Kidney epithelial cell (primary cell): ENCODE measurements at places on chromosomes 5 and 9. TPM values are rescaled to one million over a fixed set of nuclear protein-coding genes. Genes with fewer than 3 reads are reported as not detected.

GRCh38 chr5:100430268-100431195 is 104.6 kb upstream of the FAM174A start:
- DNase-seq, result no peak

DNA sequence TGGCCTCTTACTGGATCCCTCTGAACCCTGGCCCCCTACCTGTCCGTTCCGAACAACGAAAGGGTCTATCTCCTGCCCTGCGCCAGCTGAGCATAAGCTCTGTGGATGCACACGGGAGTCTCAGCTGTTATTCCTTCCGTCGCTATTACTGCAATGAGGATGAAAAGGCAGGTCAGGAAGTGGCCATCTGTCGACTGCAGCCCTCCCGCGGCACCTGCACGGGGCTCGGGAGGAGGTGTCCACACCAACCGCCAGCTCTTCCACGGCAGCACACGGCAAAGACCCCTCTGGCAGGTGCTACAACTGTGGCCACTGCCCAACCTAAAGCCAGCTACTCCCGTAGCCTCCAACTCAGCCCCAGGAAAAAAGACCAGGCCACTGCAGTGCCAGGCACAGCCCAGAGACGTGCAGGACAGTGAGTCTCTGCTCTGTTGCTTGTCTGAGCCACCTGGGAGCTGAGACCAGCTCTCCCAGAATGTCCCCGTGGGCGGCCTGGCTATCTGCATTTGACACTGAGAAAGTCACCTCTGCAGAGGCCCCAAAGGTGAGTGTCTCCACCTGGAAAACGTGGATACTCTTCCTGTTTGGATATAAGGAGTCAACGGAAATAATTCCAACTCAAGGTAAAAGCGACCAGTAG is 19.1 kb downstream of the CAMSAP1 start:
- DNase-seq, result no peak

GRCh38 chr5:32933692-32934091 is 222.6 kb downstream of the NPR3 start:
- no peak for DNase-seq

GRCh38 chr9:19914044-19914443 is 125.2 kb upstream of the SLC24A2 start:
- DNase-seq, result no peak

DNA sequence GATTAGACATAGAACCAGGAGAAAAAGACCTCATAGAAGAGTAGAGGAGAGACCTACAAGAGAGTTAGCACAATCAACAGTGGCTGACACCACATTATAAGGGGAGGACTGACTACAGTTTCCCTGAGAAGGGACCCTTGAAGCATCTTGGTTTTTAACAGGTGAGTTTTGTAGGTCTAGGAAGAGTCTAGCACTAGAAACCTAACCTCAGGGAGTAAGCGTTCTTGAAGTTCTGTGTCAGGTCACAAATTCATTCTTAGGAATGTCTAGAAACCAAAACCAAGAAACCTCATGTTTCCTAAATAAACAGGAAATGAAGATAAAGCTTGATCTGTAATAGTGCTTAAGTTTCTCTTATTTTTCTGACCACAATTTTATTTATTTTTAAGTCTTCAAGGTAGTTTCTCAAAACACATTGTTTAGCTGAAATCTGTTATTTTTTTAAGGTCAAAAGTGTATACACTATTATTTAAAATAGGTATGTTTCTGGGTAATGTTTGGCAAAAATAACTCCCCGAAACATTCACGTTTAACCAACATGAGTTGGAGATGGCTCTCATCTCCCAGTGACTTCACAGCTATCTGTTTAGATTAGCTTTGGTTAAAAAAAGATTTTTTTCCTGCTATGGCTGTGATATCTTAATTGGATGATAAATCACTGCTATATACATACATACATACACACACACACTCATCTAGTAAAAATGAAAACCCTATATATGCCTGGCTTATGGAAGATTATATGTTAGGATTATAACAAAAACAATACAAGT is 37.1 kb downstream of the MAP3K1 start:
- DNase-seq, result no peak

DNA sequence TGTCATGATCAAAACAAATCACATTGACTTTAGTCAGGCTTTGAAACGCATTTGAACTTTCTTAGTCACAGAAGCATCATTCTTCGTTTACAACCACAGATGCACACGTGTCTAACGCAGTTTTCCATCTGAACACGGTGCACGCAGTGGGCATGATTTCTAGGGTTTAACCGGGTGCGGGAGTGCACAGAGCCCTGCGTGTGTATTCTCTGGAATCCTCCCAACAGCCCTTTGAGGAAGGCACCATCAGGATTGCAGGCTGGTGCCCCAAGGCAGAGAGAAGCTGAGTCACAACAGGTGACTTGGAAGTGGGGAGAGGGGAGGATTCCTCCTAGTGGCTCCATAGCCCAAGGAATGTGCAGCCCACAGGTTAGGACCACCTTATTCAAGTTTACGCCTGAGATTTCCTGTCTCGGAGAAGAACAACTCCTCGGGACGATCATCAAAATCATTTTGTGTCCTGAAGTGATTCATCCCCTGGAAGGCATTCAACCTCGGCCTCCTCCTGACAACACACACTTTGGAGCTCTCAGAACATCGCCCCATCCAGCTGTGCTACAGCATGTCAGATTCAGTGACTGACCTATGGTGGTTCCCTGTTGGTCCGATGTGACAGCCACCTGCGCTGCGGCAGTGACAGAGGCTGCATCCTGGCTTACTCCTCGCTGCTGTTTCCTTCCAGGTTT is 13.1 kb downstream of the ROPN1L start:
- DNase-seq, result no peak

DNA sequence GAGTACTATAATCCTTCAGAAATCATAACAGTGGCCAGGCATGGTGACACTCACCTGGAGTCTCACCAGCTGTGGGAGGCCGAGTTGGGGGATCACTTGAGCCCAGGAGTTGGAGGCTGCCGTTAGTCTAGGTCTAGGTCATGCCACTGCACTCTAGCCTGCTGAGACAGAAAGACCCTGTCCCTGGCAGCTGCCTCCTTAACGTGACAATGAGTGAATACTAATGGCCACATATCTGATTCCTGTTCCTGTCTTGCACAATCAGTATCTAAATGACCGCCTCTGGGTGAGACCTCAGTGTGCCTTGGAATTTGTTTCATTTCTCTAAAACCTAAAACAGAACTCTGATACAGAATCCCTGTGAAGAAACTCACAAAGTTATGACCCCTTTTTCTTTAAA is 131.0 kb upstream of the DAB2 start:
- no peak for DNase-seq

DNA sequence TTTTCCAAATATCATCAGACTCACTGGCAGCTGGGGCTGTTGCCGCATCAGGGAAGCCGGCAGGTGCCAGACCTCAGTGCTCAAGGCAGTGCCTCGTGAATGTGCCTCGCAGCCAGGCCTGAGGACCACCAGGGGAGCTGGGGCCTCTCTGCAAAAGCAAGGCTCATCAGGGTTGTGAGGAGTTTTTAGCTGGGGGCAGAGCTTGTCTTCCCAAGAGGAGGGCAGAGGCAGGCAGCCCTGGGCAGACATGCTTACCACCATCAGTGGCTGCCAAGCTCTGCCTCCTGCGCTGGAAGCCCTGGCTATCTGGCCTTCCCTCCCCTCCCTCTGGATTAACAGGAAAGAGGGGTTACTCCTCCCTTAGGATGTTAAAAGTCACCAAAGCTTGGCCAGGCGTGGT is 8.8 kb upstream of the TBC1D9B start:
- no peak for DNase-seq

- no peak for DNase-seq
Measured at GRCh38 chr5:126852091-126852571, 75.2 kb downstream of the LMNB1 start.

- no peak for DNase-seq
Measured at GRCh38 chr9:112774006-112774996, 23.7 kb downstream of the SNX30 start.

GRCh38 chr9:118058227-118058626 is 354.0 kb downstream of the TLR4 start:
- no peak for DNase-seq

DNA sequence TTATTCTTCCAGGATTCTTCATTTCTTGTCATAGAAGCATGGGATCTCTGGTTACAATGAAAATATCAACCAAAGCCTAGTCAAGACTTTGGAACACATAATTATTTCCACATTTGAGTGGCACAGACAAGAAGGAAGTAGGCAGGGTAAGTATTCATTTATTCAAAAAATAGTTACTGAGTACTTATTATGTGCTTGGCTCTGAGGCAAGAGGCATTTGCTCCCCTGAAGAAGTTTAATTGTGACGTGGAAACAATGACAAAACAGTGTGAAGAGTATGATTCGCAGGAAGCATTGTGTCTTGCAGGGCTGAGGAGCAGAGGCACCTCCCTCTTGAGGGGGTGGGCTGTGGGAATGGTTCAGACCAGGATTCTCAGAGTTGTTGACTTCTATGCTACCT is 45.0 kb upstream of the TNFSF15 start:
- DNase-seq, result no peak

The ATG10 gene
- total RNA-seq, result 6.4 and 11.4 TPM in 2 replicates

The VCAN gene
- total RNA-seq, result 175 and 178 TPM in 2 replicates

The PCDHA8 gene
- total RNA-seq, result under 0.01 TPM in 1 of 2 replicates, not detected in the other

The TRIM7 gene
- total RNA-seq, result 2.9 and 4.4 TPM in 2 replicates

The EPB41L4B gene
- 9.6 and 11.0 TPM in 2 replicates for total RNA-seq

The HSPB3 gene
- total RNA-seq, result 0.50 TPM in 1 of 2 replicates, not detected in the other

The NEURL1B gene
- total RNA-seq, result 5.1 and 6.1 TPM in 2 replicates

The CCNJL gene
- 21.9 and 23.4 TPM in 2 replicates for total RNA-seq
